ENCODE measurements at places on chromosomes 5 and 9. TPM values are rescaled to one million over a fixed set of nuclear protein-coding genes. Genes with fewer than 3 reads are reported as not detected.

Gene PITX1
- polyA plus RNA-seq: 178 TPM

Gene PAPPA
- polyA plus RNA-seq: 4.2 TPM

GRCh38 chr9:72440378-72440777 lies 75.4 kb upstream of the ZFAND5 start:
- no peak for DNase-seq

Gene SHOC1
- polyA plus RNA-seq: 0.05 TPM

Gene KCNMB1
- polyA plus RNA-seq: 82.8 TPM

DNA sequence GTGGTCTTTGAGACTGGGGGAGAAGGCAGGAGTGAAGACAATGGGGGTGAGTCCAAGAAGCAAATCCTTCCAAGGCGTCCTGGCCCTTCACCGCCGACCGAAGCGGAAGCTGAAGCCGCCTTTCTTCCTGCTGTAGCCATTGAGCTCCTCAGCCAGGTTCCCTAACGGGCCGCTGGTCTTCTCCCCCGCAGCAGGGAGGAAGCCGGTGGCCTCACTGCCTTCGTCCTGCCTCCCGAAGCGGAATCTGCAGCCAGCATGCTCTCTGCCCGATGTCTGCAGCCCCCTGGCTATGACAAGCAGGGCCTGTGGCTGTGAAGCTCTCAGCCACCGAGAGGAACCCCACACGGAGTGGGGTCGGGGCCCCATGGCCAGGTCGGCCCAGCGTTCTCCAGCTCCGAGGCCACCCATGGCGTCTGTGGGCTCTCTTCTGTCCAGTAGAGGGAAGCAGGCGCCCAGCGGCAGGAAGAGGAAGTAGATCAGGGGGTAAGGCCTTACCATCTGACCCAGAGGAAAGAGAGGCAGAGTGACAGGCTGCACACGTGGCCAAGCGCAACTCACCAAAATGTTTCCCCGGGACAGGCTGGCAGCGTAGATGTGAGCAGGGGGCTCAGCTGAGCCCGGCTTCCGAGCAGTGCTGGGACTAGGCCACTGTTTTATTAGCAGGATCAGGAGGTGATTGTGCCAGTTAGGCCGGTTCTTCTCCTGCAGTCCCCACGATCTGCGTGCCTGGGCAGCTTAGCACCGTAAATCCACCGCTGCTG lies 3.1 kb downstream of the QRFP start:
- DNase-seq: peak; percentile 54

- DNase-seq: no peak
These were observed 53.2 kb downstream of the C5orf22 start for GRCh38 chr5:31585166-31585894.

Gene ANKRD20A1
- 0.75 TPM for polyA plus RNA-seq

Gene ELOVL7
- 3.3 TPM for polyA plus RNA-seq

Gene UNC5A
- 0.19 TPM for polyA plus RNA-seq

Gene CCDC192
- 0.41 TPM for polyA plus RNA-seq

- DNase-seq: no peak
These were observed 274.7 kb downstream of the YTHDC2 start for GRCh38 chr5:113788141-113788655.

- DNase-seq: no peak
These were observed 92.1 kb downstream of the UBAP2 start for GRCh38 chr9:33956544-33956943.

DNA sequence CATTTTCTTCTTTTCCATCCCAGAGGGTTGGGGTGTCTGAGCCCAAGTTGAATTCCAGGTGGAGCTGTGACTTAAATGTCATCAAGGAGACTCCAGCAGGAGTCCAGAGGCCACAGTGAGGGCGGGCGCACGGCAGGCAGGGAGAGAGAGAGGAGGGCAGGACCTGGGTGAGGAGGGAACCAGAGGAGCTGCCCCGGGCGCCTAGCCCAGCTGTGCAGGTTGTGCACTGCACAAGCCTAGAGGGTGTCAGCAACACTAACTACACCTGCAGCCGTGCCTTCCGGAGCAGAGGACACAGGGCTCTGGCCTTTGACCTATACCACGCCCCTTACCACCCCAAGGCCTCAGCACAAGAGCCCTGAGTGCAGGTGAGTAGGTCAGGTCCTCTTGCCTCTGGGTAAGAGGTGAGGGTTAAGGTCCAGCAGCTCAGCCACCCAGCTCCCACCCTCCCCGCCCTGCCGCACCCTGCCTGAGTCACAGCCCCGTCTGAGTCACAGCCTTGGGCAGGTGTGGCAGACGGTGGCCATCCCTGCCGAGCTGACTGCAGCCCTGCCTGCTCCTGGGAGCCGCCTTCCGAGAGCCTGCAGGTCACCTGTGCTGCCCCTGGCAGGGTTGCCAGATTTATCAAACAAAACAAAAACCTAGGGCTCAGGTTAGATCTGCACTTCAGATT lies 6.4 kb upstream of the AGPAT2 start:
- DNase-seq: no peak

DNA sequence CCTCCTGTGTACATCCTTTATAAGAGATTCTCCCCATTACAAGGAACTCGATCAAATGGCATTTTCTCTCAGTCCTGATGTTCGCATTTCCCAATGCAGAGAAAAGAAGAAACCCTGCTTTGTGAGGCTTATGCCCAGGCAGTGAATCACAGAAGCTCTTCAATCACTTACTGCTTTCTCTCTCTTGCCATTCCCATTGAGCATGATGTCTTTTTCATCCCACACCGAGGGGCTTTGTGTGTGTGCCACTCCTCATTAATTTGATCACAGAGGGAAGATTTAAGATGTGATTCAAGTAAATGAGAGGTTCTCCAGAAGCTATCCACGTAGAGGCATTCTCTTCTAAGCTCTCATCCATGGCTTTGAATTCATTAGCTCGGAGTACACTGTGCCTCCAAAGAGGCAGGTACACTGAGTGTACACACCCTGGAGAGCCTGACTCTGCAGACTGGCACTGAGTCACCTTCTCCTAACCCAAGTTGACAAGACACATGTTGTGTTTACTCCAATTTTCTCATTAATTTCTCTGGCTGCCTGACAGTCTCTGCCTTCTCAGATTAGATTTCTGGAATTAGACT lies 45.4 kb downstream of the MFAP3 start:
- no peak for DNase-seq

DNA sequence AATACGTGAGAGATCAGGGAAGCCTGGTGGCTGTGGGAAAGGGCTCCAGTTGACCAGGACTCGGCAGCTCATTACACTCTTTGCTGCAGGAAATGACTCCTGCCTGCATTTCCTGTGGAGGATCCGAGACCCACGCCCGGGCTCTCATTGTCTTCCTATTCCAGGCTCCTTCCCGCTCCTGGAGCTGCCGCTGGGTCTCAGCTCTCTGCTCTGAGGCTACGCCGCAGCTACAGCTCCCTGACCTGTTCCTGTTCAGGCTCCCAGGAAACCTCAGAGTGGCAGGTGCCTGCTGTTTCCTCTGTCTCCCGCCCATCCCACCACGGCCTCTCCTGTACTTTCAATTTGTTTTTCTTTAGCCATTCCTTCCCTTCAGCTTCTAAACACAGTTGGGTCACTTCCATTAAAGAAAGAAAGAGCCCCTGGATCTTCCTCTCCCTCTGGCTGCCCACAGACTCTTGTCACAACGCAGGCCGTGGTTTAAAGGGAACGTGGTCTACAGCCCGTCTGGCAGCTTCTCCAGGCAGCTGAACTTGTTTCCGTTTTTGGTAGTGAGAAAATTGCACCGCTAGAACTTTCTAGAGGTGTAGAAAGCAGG lies 71.5 kb downstream of the IL6ST start:
- no peak for DNase-seq

GRCh38 chr5:143350751-143351602 lies 52.5 kb downstream of the NR3C1 start:
- DNase-seq: no peak

GRCh38 chr9:91212596-91213243 lies 149.0 kb downstream of the AUH start:
- DNase-seq: no peak

DNA sequence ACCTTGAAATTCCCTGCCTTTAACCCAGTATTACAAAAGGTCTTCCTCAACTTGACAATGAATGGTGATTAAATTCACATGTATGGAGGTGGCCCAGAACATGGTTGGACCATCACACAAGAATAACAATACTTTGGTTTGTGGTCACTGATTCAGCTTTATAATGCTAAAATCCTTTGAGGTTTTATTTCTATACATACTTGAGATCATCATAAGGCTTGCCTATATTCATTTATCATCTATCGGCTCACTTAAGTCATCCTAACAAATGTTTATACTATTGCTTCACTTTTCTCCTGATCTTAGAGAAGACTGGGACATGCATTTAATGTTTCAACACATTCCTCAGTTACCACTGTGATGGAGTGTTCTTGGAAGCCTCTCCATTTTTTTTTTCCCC lies 191.3 kb downstream of the DMAC1 start:
- no peak for DNase-seq

DNA sequence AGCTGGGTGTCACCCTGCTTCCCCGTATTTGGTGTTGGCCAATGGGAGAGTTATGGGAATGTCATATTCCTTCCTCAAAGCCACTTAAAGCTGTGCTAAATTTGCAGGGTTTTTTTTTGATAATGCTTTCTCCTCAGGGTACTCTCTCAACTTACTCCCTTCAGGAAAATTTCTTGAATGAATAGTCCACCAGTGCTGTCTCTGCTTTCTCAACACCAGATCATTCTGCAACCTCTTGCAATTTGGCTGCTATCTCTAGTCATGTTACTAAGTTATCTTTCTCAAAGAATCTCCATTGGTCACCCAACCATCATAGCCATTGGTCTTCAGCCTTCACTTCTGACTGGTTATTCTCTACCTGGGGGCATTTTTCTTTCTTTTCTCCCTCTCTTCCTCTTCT lies 13.4 kb upstream of the TNFAIP8 start:
- DNase-seq: no peak

- DNase-seq: peak; percentile 21
These were observed 341.1 kb downstream of the ASTN2 start for GRCh38 chr9:117073539-117074341.

DNA sequence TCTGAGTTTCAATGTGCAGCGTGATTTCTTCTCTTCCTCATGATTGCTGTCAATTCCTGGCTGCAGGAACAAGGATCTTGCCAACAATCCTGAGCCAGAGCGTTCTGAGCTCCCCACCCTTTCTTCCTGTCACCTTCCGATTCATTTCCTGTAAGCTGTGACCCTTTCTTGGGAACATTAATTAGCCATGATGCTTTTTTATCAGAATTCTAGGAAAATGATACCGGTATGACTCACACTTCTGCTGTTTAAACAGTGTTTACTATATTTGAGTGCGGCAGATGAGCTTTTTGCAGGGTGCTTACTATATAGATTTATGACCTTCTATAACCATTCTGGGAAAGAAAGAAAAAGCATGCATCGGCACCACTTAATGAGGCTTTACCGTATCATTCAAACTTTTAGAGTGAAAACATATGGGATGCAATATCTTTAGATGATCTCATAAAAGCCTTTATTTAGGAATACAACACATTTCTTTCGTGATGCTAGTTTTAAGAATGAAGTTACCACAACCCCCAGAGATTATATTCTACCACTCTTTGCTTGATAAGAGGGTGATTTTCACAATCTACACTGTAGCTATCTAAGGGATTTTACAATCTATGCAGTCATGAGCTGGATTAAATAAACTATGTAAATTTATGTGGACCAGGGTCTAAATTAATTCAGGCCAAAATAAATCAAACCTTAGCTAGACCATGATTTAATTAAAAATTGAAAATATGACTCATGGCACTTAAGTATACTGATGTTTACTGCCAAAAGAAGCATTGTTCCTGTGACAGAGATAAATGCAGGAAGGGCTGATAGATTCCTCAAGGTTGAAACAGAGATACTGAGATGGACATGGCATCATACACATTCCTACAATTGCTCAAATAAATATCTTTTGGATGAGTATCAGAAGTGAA lies 38.0 kb upstream of the OSMR start:
- peak; percentile 60 for DNase-seq

DNA sequence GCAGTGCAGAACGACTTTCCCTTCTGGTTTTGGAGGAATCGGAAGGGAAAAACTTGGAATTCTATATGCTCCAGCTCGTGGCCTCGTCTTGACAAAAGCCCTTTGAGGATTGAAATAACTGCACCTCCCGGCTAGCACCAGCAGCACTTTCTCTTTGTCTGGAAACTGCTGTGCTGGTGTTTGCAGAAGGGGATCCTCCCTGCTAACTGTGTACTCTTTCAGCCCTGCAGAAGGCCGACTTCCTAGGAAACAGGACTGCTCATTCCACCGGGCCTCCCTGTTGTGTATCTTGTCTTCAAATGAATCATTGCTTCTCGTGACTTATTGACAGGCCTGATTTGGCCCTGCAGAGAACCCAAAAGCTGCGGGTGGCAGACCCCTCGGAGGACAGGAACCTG lies 23.6 kb downstream of the STC2 start:
- DNase-seq: no peak

DNA sequence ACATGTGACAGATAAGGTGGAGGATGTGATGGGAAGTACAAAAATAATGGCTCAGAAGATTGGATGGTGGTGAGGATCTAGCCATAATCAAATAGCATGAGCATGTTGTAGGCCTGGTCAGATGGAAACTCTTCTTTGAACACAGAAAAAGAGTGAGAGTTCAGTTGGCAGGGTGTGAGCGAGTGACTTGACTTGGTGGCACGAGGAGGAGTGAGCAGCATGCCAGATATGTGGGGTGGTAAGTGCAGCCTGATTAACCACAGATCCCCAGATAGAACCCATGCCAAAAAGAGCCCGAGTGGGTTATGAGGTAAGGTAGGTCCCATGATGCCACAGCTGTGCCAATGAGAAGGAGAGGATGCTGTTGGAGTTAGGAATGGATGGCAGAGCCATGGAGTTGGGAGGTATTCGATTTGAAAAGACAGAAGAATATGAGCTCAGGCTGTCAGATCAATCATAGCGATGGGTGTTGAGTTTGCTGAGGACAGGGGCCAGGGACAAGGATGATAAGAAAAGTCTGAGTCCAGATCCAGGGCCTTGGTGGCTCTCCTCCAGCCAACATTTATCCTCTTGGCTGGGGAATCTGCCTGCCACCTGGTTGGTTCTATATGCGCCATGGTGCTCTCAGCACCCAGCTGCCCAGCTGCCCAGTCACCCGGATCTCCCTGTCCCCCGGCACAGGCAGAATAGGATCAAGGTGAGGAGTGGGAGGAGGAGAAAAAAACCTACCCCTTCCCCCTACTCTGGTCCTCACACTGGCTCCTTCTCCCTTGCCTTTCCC lies 16.5 kb downstream of the GARNL3 start:
- DNase-seq: no peak

Gene MCTP1
- 10.5 TPM for polyA plus RNA-seq

DNA sequence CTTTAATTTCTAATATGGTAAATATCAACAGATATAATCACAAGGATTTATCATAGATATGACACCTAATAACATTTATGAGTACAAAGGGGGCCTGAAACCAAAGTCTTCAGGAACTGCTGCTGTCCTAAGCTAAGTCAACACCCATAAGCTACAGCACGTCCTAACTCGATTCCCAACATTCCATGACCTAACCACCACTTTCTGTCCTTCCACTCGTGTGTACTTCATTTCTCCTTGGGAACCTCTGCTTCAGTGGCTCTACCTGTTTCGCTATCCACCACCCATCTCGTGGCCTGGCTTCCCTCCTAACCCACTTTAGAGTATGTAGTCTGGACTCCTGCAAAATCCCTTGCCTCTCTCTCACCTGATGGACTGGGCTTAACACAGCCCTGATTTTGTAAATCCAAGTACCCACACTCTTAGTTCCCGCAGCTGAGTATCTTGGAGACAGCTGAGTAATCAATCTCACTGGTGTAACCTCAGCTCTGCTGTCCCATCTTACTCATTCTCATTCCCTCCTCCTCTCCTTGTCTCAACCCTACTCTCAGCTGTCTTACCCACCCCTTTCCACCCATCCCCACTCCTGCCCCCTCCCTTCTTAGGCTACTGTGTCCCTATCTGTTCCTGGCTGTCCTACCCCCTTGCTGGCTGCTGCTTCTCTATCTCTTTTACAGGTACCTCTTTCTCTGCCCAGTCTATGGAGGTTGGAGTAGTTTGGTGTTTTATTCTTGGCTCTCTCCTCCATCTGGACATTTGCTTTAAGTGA lies 101.8 kb downstream of the MAST4 start:
- no peak for DNase-seq

Data from urinary bladder (tissue), 4 donors.